MV-4-11 (cell line): ENCODE measurements at places on chromosomes 5 and 9.

- no peak for DNase-seq
Observed at GRCh38 chr5:144644317-144644716, 473.6 kb downstream of the KCTD16 start.

GRCh38 chr9:4604678-4605095 is 57.4 kb upstream of the PLPP6 start:
- peak; percentile 40 for DNase-seq

DNA sequence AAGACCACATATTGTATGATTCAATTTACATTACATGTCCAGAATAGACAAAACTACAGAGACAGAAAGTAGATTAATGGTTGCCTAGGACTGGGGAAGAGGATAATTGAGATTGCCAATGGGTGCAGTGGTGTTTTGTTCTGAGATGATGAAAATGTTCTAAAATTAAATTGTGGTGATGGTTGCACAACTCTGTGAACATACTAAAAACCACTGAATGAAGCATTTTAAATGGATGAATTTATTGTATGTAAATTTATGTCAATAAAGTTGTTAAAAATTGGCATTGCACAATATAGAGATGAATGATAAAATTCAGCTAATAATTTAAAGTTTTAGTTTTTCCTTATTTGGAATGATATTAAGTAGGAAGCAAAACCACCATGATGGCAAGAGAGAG is 109.5 kb upstream of the NR4A3 start:
- peak; percentile 85 for DNase-seq

GRCh38 chr9:11894136-11894535 is 799.0 kb upstream of the TYRP1 start:
- DNase-seq: no peak

- peak; percentile 84 for DNase-seq
Observed at GRCh38 chr5:170289764-170290163, 7.8 kb downstream of the LCP2 start.

DNA sequence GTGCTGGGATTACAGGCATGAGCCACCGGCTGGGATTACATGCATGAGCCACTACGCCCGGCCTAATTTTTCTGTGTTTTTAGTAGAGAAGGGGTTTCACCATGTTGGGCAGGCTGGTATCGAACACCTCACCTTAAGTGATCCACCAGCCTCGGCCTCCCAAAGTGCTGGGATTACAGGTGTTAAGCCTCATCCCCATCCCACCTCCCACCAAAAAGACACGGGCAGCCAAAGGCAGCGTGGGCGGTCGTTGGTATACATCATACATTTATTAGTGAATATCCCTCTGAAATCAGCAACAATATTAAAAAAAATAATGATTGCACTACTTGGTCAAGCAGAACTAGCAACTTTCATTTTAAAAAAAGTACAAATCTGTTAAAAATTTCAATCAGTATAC is 10.7 kb downstream of the RNF44 start:
- no peak for DNase-seq

DNA sequence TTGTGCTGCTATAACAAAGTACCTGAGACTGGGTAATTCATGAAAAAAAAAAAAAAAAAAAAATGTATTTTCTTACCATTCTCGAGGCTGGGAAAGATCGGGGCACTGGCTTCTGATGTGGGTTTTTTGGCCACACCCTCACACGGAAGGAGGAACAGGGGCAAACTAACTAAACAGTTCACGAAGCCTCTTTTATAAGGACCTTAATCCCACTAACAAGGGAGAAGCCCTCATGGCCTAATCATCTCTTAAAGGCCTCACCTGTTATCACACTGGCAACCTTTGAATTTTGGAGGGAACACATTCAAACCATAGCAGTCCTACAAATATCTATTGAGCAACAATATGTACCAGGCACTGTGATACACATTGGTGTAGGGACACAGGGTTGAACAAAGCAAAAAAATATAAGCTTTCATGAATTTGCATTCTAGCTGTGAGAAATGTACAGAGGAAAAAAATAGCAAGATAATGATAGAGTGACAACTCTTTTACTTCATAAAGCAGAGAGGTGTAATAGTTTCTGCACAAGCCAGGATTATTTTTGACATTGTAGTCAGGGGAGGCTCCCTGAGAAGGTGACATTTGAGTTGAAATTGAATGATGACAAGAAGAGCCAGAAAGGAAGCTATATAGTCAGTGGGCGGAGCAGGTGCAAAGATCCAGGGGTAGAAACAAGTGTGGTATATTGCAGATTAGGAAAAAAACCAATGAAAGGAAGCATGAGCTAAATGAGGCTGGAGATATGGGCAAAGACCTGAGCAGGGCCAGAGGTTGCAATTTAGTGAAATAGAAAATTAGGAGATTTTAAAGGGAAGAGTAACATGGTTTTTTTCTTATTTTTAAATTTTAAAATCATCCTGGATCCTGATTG is 68.1 kb upstream of the GRAMD2B start:
- DNase-seq: peak; percentile 28
